ENCODE measurements at places on chromosomes 16 and 17.

DNA sequence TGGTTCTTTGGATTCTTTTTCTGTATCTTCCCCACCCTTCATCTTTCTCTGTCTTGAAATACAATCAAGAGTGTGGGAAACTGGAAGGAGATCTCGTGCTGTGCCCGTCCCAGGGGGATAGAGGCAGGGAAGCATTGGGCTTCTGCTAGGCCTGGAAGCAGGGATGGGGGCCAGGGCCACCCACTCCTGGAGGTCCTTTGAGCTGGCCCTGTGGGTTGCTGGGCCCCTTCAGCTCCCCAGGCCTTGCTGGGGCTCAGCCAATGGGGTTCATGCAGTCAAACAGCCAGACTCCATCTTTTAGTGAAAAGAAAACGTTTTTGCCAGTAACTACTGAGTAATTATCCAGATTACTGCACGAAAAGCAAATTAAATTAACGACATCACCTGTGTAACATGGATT lies 67.8 kb downstream of the CCDC182 start:
- DNase-seq: no peak

DNA sequence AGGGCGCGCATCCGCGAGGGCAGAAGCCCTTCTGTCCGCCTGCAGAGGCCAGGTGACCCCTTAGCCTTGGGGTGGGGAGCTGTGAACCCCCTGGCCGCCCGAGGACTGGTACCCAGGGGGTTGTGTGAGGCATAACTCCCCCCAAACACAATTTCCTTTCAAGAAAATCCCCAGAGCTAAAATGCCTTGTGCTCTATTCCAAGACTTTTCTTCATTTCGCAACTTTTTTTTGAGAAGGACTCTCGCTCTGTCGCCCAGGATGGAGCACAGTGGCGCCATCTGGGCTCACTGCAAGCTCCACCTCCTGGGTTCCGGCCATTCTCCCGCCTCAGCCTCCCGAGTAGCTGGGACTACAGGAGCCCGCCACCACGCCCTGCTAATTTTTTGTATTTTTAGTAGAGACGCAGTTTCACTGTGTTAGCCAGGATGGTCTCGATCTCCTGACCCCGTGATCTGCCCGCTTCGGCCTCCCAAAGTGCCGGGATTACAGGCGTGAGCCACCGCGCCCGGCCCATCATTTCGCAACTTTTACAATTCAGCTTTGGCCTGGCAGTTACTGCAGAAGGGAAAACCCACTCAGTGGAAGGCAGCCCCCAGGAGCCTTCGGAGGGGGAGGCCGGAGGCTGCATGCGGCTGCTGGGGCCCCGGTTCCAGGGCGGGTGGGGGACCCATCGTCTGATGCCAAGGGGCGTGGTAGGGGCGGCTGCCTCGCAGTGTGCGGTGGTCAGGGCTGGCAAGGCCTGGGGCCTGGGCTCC lies 963 bp upstream of the APRT start:
- no peak for DNase-seq

DNA sequence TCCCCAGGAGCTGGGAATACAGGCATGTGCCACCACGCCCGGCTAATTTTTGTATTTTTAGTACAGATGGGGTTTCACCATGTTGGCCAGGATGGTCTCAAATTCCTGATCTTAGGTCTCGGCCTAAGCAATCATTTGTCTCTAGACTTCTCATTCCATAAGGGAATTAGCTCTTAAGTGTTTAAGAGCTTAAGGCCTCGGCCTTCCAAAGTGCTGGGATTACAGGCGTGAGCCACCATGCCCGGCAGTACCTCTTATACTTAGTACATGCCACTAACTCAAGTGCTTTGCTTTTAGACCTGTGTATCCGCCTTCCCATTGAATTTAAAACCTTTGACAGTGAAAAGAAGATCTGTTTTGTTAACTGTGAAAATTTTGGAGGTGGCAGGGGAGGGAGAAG lies 16.6 kb upstream of the IL21R start:
- DNase-seq: no peak

- no peak for DNase-seq
These were observed 4.4 kb downstream of the CBX4 start for GRCh38 chr17:79834565-79835469.

- DNase-seq: peak; percentile 46
These were observed 2.8 kb upstream of the XAF1 start for GRCh38 chr17:6753006-6753445.

DNA sequence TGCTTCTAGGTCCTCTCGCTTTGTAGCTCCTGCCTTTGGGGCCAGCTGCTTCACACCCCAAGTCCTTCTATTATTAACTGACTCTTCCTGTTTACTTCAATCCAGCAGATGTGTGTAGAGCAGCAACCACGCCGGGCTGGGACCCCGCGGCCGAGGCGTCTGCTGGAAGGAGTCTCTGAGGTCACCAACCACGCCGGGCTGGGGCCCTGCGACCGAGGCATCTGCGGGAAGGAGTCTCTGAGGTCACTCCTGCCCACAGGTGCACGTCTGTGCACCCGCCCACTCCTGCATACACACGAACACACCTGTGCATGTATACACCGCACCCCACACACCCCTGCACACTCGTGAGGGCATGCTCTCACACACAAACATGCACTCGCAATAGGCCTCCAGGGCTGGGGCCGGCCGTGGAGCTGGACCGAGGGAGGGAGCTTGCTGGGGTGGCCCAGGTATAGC lies 7.8 kb upstream of the TEX19 start:
- DNase-seq: no peak

GRCh38 chr17:76092526-76093413 lies 10.8 kb downstream of the EXOC7 start:
- DNase-seq: no peak

DNA sequence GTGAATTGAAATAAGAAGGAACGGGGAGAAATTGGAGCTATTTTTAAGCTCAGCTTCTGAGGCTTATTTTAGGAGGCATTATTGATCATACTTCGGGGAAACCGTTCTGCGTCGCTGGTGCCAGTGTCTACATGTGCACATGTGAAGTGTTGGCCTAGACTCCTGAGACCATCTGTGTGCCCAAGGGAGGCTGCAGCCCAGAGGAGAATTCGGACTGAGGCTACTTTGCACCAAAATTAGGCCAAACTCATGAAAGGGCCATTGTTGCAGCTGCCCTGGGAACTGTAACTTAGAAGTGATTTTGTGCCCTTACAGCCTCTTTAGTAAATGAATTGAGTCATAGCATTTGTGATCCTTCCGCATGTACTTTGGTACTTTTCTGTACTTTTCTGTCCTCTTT lies 102.0 kb upstream of the NOL11 start:
- DNase-seq: no peak

GRCh38 chr16:89401205-89401604 lies 89.2 kb downstream of the ANKRD11 start:
- DNase-seq: no peak

- DNase-seq: no peak
These were observed 4.1 kb upstream of the CLDN9 start for GRCh38 chr16:3008690-3009037.

- DNase-seq: no peak
These were observed 14.4 kb upstream of the PLD6 start for GRCh38 chr17:17220529-17220928.

DNA sequence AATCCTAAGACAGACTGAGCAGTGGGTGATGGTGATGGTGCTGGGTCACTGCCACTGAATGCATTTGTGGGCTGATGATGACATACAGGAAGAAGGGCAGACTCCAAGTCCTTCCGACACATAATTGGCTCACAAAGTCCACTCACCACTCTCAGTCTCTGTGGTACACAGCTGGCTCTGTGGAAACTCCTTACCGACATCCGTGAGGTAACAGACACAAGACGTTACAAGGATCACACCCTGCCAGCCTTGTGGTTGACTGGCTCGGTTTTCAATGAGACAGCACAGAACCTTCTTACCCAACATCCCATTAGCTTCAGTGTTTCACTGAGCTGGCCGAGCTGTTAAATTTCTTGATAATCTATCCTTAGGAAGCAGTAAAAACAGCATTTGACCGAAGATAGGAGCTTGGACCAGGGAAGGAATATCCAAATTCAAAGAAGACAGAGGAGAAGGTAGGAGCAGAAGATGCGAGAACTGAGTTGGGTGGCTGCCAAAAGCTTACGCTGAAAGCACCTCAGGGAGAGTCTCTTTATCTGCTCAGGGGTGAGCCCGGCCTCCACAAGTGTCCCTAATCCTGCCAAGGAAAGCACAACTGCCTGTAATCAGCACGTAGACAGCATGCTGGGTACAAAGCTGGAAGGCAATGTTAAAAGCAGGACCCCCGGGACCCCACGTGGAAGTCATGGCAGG lies 5.5 kb upstream of the MXRA7 start:
- no peak for DNase-seq

- DNase-seq: no peak
These were observed 17.5 kb upstream of the TNFRSF13B start for GRCh38 chr17:16989230-16989952.

- no peak for DNase-seq
These were observed 19.5 kb upstream of the SCNN1B start for GRCh38 chr16:23282568-23282967.

- DNase-seq: no peak
These were observed 9.6 kb downstream of the UTP18 start for GRCh38 chr17:51269991-51270390.

- no peak for DNase-seq
These were observed 32.9 kb upstream of the FBXO47 start for GRCh38 chr17:39000021-39000601.

- no peak for DNase-seq
These were observed 96.7 kb downstream of the GNAO1 start for GRCh38 chr16:56288019-56288418.

- no peak for DNase-seq
These were observed 8.4 kb downstream of the ZNF213 start for GRCh38 chr16:3143189-3143588.

DNA sequence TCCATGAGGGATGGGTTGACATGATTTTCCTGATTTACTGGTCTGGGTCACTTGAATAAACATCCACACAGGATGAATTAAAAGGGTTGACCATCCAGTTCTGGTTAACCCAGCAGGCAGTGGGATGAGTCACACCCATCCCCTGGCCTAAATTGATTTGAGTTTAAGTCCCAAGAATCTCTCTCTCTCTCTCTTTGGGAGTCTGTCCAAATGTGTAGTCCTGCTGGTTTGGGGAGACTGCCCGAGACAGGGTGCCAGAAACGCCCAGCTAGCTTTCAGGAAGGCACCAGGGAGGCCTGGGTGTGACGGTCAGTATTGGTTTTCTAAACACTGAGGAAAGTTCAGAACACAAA lies 38.8 kb downstream of the SCPEP1 start:
- DNase-seq: no peak

DNA sequence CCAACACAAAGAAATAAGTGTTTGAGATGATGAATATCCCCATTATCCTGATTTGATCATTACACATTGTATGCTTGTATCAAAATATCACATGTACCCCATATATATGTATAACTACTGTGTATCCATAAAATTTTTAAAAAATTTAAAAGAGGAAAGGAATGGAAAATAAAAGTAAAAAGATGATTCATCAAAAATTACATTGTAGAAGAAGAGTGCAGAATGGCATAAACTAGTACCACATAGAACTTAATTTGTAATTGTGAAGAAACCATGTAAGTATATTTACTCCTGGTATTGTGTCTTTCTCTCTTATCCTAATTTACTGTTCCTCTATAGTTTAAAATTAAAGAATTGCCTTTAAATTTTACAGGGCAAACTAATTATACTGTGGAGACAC lies 11.5 kb upstream of the KRT10 start:
- DNase-seq: no peak

DNA sequence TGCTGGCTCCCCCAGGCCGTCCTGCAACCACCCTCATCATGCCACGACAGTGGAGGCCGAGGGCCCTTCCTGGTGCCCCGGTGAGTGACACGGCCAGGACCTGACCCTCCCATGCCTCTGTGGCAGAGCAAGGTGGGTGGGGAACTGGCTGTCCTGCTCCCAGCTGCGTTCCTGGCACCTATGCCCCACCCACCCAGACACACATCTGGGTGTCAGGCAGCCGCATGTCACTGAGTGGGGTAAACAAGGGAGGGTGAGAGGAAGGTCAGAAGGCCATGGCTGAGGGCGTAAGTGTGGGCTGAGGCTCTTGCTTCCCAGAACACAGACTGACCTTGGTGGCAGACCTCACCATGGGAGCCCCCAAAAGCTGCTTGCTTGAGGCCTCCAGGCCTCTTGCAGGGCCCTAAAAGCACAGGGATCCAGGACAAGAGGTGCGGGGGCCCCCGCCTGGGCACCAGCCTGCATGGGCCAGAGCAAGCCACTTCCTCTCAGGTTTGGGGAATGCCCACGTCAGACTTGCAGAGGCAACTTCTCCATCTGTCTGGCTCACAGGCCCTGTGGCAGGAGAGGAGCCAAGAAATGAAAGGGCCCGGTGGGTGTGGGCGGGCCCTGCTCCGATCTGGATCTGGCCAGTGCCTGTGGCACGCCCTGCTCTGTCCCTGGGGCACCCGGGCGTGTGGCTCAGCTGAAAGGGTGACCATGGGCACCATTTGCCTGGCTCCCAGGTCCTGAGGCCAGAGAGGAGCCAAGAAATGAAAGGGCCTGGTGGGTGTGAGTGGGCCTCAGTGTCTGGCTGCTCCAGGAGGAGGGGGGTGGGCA lies 3.9 kb upstream of the CCDC57 start:
- no peak for DNase-seq

DNA sequence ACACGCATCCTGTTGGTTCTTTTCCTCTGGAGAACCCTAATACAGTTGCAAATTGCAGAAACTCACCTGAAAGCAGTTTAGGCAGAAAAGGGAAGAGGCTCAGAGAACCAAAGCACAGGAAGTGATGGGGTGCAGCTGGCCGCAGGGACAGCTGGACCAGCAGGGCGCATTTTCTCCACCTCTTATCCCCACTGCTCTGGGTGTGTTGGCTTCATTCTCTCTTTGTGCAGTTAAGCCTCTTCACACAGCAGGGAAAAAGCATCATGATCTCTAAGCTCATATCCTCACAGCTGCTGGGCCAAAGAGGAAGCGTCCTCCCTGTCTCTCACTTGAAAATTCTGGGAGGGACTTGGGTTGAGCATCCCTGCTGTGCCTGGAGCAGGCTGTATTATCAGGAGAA lies 20.0 kb upstream of the LRRC75A start:
- DNase-seq: no peak

GRCh38 chr17:78170692-78171590 lies 2.6 kb downstream of the SYNGR2 start:
- DNase-seq: no peak

- DNase-seq: no peak
These were observed 3.6 kb upstream of the OR1E1 start for GRCh38 chr17:3401786-3402185.

GRCh38 chr16:617855-618254 lies 12.9 kb upstream of the WFIKKN1 start:
- DNase-seq: no peak
